ENCODE measurements at places on chromosomes 16 and 17.

- DNase-seq = no peak
These were observed 187.0 kb upstream of the CDH13 start for GRCh38 chr16:82439678-82440293.

DNA sequence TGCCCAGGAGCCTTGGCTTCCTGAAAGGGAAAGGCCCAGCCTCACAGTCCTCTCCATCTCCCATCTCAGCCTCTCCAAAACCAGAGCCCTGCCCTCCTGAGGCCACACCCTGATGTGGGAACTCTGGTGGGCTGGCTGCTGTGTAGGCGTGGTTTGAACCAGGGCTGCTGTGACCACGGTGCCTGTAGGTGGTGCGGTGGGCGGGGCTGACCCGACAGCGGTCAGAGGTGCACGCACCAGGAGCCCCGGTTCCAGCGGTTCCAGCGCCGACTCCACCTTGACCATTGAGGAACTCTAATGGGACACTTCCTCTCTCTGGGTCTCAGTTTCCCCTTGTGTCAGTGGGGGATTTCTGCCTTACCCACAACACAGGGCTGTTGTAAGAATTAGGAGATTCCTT lies 2.4 kb downstream of the RAP1GAP2 start:
- DNase-seq = no peak

- DNase-seq = peak; percentile 29
These were observed 17.4 kb upstream of the C17orf107 start for GRCh38 chr17:4881761-4882555.

DNA sequence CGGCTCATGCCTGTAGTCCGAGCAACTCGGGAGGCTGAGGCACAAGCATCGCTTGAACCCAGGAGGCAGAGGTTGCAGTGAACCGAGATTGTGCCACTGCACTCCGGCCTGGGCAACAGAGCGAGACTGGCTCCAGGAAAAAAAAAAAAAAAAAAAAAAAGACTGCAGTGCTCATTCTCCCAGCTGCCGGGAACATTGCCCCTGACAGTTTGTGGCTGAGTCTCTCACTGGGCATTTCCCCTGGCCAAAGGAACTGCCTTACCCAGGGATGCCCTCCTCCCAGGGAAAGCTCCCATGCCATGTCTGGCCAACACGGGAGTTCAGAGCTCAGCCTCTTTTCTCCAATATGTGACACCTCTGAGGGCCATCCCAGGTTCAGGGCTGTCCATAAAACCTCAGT lies 21.3 kb upstream of the USP10 start:
- no peak for DNase-seq

DNA sequence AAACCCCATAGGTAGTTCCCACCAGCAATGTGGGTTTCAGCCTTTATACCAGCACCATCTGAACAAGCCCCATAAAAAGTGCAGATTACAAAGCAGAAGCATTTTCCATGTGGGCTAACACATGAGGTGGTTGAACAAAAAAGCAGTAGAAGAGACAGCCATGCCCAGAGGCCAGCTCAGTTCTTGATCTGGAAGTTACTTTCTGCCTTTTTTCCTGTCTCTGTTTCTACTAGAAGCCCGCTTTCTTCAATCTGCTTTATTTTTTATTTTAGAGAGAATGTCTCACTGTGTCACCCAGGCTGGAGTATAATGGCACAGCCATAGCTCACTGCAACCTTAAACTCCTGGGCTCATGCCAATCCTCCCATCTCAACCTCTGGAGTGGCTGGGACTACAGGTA lies 31.5 kb upstream of the APOH start:
- DNase-seq = no peak

GRCh38 chr16:54360681-54361080 lies 74.1 kb upstream of the IRX3 start:
- DNase-seq = no peak

DNA sequence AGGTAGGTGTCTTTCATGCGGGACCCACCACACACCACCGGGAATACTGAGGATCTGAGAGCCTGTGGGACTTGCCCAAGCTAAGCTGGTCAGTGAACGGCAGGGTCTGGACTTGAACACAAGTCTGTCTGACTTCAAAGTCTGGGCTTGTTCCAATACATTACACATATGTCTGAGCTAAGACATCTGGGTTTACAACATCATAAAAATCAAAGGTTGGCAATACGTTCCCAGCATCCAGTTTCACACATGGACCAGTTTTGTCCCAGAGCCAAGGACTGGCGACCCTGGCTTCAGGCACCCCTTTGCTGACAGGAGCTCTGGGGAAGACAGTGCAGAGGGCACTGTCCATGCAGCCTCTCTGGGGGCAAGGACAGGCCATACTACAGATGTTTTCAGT lies 27.9 kb upstream of the AXIN2 start:
- DNase-seq = no peak
